ENCODE measurements at places on chromosomes 12 and 14.

GRCh38 chr12:89707703-89708564 is 704 bp downstream of the ATP2B1 start:
- DNase-seq: peak; percentile 59

DNA sequence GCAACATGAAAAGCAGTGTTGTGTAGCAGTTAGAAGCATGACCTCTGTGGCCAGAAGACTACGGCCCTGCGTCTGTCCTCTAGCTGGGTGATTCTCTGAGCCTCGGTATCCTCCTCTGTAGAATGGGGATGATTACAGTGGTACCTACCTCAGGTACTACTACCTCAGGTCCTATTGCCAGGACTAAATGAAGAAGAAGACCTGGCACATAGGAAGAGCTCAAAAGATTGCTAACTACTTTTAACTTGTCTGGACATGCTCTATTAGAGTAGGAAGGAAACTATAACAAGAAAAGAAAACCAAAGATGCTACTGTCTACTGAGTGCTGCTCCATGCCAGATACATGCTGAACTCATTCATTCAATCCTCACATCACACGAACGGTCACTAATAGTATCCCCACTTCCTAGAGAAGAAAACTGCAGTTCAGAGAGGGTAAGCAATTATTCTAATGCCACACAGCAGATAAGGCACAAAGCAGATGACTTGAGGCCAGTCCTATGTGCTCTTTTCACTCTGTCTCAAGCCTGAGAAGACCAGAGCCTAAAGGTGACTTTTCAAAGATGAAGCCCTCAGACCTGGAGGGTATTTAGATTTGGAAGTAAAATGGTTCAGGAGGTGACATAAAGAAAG is 108.1 kb upstream of the HIF1A start:
- no peak for DNase-seq

GRCh38 chr12:107436376-107436775 is 249.2 kb upstream of the PWP1 start:
- DNase-seq: no peak

- DNase-seq: no peak
Observed at GRCh38 chr12:69150796-69151127, 88.6 kb upstream of the CPSF6 start.

- no peak for DNase-seq
Observed at GRCh38 chr14:74583689-74584434, 28.2 kb downstream of the LTBP2 start.

GRCh38 chr14:96254687-96255086 is 1.3 kb upstream of the BDKRB1 start:
- DNase-seq: no peak

DNA sequence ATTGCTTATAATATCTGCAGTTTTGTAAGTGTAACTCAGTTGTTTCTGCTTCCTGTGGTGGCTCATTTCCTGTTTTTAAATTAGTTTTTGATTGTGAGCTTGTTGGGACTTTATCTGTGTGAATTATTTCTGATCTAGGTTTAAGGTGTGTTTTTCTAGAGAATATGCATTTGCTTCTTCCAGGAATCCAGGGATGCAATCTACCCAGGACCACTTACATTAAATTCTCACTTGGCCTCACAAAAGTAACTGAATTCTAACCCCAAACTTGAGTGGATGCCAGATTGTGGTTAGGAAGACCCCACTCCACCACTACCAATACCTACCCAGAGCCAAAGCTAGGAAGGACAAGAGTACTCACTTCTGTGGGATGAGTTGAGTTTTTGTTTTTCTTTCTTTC is 11.9 kb downstream of the STYX start:
- DNase-seq: no peak

- no peak for DNase-seq
Observed at GRCh38 chr14:65415613-65416012, 3.1 kb downstream of the FUT8 start.

DNA sequence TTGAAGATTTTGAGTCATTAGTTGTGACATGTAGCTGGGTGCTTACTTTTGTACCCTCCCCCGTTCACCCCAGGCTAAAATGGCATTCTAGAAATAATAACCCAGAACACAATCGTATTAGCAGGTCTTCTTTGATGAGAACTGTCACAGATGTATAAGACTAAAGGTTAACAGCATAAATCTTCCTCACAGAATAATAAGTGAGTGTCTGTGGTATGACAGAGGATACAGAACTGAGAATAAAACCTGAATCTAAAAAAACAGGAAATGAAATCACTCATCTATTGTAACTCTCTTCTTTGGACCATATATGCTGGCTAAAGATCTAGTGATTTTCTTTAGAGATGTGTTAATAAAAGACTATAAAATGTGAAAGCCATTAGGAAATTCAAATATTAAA is 746.6 kb downstream of the LRFN5 start:
- no peak for DNase-seq

DNA sequence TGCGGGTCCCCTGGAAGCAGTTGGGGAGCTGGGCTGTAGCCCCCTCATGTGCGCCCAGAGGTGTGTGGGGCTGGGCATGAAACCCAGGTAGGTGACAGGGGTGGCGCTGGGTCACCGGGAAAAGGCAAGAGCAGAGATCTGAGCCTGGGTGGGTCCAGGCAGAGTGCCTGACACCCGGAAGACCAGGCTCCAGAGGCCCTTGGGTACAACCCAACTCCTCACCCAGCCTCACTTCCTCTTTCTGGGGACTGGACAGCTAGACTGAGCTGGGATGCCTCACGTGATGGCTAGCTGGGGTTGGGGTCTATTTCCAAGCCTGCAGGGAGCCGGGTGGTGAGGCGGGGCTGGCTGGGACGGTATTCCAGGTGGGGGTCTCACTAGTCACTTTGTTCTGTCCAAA is 16.3 kb upstream of the CYP46A1 start:
- DNase-seq: no peak

DNA sequence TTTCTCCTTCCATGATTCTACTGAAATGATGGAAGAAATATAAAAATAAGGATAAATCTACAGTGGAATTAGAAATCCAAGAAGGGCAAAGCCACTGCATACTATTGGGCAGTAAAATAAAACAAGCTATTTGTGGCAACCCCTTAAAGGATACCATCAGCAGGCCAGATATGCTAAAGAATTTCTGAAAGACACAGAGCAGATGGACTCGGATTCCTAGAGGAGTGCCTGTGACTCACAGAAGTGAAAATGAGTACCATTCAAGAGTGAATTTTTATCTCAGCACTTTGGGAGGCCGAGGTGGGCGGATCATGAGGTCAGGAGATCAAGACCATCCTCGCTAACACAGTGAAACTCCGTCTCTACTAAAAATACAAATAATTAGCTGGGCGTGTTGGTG is 318.1 kb downstream of the LRIG3 start:
- DNase-seq: no peak

DNA sequence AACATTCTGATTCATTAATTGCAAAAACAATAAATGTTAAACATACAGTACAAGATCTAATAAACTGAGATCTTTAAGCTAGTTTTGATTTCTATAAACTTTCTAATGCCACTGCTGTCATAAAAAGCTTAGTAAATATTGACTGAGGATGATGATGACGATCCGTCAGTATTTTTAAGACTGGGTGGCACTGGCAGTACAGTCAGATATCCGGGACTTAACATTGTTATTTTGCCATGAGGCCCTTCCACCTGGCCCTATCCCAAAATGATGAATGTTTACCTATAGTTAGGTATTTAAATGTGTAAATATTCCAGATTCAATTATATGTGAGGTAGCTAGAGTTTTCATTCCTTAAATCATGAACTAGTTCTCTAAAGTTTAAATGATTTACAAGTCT is 158.5 kb downstream of the FOXA1 start:
- DNase-seq: no peak

- DNase-seq: no peak
Observed at GRCh38 chr14:55146425-55146824, 17.4 kb downstream of the LGALS3 start.

- DNase-seq: no peak
Observed at GRCh38 chr12:131425112-131426075, 285.5 kb upstream of the SFSWAP start.
